GM12878 (cell line): ENCODE measurements at places on chromosomes 3 and 15.

GRCh38 chr3:120622870-120623726, 27.0 kb downstream of the NDUFB4 start:
- H3K4me3 ChIP-seq = no peak overlapping the region
- DNase-seq = no peak

GRCh38 chr3:10907262-10907661, 85.3 kb upstream of the SLC6A1 start:
- no peaks in the 10 kb centered on the region for H3K4me1 ChIP-seq
- no peak overlapping the region for H3K27ac ChIP-seq
- no peaks in the 10 kb centered on the region for H3K27me3 ChIP-seq

GRCh38 chr3:162213956-162214355, 717.3 kb downstream of the OTOL1 start:
- H3K4me3 ChIP-seq = no peak overlapping the region
- DNase-seq = no peak
- H3K36me3 ChIP-seq = no peaks in the 10 kb centered on the region
- H3K27ac ChIP-seq = no peak overlapping the region
- no peaks in the 10 kb centered on the region for H3K27me3 ChIP-seq

DNA sequence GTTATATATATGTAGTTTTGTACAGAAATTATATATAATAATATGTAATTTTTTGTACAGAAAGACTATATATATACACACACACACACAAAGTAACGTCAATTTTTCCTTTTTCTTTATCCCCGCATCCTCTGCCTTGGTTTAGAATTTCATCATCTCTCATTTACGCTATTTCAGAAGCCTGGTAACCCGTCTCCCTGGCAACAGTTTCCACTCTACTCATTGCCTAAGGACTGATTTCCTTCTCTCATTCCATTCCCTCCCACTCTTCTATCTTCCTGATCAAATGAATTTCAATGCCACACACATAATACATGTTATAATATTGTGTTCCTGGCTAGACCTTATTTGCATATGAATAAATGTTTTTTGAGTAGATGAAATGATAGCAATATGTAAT, 47.8 kb upstream of the NDN start:
- H3K4me3 ChIP-seq = no peak overlapping the region
- H3K27me3 ChIP-seq = no peaks in the 10 kb centered on the region
- H3K4me1 ChIP-seq = no peaks in the 10 kb centered on the region
- DNase-seq = no peak
- no peaks in the 10 kb centered on the region for H3K36me3 ChIP-seq

GRCh38 chr15:63797116-63797515, 36.6 kb downstream of the HERC1 start:
- no peaks in the 10 kb centered on the region for H3K36me3 ChIP-seq
- DNase-seq = no peak
- H3K4me3 ChIP-seq = no peak overlapping the region
- peaks cover 24% of the 10 kb centered on the region for H3K4me1 ChIP-seq
- H3K27ac ChIP-seq = no peak overlapping the region
